NCI-H526 (cell line): ENCODE measurements at places on chromosomes 4 and X.

- DNase-seq, result no peak
These were observed 489.6 kb downstream of the STPG2 start for GRCh38 chr4:97653701-97654100.

DNA sequence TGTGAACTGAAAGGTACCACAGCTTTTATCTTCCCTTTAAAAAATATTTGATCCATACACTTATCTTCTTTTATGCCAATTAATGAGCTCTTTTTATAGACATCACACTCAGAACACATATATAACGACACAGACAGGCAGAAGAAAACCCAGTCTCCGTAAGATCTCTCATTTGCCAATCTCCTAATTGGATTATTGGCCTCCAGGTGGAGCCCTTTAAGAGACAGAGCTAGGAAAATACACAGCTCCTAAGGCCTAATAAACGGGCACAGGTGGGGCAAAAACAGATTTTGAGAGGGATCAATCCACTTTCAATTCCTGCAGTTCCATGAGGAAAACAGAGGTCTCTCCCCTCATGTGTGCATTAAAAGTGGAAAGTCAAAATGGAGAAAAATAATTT is 1495.4 kb downstream of the RPA4 start:
- DNase-seq, result no peak

DNA sequence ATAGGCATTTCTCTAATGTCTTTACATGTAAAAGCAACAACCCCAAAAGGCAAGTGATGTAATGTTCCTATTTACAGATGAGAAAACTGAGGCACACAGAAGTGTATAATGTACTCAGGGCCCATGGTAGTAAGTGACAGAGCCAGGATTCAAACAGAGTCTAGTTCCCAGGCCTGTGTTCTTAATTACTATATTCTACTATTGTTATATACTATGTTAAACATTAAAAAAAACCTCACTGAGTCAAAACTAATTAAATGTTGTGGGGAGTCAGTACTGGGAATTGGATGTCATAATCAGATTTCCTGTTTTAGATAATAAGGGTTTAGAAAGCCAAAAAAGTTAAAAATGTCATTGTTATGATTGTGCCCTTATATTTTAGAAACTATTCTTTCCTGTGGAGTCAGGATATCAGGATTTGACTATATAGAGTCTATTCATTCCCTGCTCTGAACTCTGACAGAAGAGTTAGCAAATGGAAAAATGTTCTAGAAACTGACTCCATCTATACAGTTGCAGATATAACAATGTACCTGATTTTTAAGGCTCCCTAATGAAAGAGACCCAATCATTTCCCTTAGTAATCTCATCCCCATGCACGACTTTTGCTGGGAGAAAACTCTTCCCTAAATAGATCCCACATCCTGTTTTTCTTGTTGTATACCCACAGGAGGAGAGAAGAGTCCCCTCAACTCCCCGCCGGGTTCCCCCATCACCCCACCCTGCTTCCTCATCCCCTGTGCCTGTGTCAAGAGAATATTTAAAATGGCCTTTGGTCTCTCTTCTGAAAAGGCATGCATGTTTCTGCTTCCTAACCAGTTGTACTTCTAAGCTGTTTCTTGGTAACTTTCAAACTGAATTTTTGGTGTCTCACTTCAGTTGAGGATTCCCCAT is 69.7 kb downstream of the REELD1 start:
- no peak for DNase-seq

GRCh38 chr4:110164251-110164650 is 34.2 kb downstream of the ELOVL6 start:
- no peak for DNase-seq

GRCh38 chr4:76856243-76857073 is 41.5 kb downstream of the SOWAHB start:
- no peak for DNase-seq

- DNase-seq, result no peak
These were observed 3.0 kb downstream of the GIMD1 start for GRCh38 chr4:106365613-106366012.

GRCh38 chr4:87465739-87466366 is 43.5 kb downstream of the NUDT9 start:
- DNase-seq, result peak; percentile 6

GRCh38 chrX:37961118-37961517 is 45.2 kb upstream of the SYTL5 start:
- DNase-seq, result no peak

- no peak for DNase-seq
These were observed 32.4 kb upstream of the RHOH start for GRCh38 chr4:40164459-40164858.

DNA sequence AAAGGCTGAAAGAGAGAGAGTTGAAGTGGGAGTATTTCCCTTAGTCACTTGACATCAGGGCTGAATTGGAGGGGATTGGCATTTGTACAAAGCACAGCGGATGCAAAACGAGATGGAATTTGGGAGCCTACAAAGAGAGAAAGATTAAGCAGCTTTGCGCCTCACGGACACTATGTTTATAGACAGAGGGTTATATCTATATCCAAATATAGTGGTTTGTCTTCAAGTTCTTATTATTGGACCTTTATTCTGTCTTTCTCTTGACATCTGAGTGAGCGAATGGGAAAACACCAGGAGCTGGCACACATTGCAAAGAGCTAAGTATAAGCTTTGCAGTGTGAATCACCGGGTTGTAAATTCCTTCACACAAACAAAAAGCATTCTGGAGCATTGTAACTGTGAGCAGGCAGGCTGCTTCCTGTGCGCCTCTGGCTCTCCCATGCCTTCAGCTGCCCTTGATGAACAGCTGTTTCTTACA is 500.2 kb downstream of the STIM2 start:
- no peak for DNase-seq

- DNase-seq, result no peak
These were observed 28.1 kb upstream of the HPRT1 start for GRCh38 chrX:134431894-134432293.

DNA sequence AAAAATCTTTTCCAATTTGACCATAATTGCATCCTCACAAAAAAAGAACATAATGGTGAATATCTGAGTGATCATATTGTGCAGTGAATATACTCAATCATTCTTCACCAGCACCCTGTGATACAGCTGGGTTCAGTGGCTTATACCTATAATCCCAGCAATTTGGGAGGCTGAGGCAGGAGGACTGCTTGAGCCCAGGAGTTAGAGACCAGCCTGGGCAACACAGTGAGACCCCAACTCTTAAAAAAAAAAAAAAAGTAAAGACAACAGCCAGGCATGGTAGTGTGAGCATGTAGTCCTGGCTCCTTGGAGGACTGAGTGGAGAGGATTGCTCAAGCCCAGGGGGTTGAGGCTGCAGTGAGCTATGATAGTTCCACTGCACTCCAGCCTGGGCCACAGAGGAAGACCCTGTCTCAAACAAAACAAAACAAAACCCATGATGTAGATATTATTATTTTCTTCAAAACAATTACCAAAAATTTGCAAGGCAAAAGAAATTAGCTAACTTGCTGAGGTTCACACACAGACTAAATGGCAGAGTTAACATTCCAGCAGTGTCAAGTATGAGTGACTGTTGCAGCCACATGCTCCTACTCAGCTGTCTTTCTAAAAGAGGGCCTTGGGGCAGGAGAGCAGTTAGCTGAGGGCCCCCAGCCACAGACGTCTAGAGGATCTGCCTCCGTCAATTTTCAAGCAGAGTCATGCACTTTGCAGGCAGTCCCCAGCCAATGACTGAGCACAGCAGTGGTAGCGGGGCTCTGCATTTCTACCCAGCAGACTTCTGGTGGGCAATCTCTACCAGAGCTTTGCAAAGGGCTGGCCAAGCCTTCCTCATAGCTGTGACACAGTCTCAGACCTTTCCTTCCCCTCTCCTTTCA is 33.4 kb downstream of the ADGRA3 start:
- no peak for DNase-seq

- DNase-seq, result no peak
These were observed 1.2 kb downstream of the DYNLT3 start for GRCh38 chrX:37846141-37846540.

- peak; percentile 57 for DNase-seq
These were observed 698 bp downstream of the AFF1 start for GRCh38 chr4:86935566-86935852.

GRCh38 chrX:39983715-39984114 is 114.0 kb downstream of the BCOR start:
- DNase-seq, result no peak

GRCh38 chr4:2768124-2768523 is 12.0 kb upstream of the TNIP2 start:
- no peak for DNase-seq

DNA sequence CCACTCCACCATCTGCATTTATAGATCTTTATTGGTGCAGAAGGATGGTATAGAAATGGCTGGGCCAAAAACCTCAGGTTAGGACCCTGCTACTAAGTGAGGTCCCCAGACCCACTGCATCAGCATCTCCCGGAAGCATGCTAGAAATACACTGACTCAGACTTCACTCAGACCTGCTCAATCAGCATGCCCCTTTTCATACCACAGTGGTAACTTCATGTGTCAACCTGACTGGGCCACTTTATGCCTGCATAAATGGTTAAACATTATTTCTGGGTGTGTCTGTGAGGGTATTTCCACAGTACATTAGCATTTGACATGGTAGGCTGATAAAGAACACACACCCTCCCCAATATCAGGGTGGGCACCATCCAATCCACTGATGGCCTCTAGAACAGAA is 118.6 kb upstream of the VCX3B start:
- no peak for DNase-seq

- no peak for DNase-seq
These were observed 7.4 kb upstream of the TNIP2 start for GRCh38 chr4:2763511-2763967.

DNA sequence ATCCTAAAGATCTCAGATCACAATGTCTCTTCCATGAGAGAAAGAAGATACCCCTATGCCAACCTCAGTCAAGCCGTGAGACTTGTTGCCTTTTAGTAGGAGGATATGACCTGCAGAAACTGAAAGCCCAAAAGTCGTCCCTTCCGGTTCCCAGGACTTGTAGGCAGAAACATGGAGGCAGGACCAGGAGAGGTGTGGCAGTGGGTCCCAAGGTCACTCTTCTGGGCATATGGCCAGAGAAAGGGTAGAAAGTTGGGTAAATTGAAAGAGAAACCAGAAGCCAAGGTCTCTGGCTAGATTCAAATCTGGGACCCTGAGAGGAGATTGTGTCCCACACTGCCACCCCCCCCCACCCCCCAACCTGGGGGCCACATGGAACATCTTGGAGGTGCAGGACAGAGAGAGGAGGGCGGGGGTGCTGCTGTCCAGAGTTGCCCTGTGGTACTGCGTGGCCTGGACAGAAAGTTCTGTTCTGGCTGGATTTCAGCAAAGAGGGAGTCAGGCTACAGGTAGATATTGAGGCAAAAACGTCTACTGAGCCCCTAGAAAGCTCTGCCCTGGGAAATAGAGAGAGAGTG is 55.4 kb downstream of the DDX3X start:
- DNase-seq, result no peak

GRCh38 chr4:140315019-140315418 is 58.4 kb upstream of the SCOC start:
- DNase-seq, result no peak

DNA sequence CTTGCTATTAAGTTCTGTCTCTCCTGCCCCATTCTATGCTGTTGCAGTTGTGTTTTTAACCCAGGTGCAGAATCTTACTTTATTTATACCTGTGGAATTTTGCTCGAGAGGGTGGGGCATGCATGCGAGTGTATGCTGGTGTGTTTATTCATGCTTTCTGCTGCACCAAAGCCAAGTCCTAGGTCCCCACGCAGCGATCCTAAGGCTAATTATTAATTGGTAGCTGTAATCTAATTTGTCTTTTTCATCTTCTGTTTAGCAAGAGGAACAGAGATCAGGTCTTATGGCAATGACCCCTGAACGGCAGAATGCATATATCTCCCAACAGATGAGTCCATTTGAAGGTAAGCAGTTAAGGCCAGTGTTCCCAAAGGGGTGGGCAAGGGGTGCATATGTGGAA is 58.7 kb upstream of the MTM1 start:
- no peak for DNase-seq

DNA sequence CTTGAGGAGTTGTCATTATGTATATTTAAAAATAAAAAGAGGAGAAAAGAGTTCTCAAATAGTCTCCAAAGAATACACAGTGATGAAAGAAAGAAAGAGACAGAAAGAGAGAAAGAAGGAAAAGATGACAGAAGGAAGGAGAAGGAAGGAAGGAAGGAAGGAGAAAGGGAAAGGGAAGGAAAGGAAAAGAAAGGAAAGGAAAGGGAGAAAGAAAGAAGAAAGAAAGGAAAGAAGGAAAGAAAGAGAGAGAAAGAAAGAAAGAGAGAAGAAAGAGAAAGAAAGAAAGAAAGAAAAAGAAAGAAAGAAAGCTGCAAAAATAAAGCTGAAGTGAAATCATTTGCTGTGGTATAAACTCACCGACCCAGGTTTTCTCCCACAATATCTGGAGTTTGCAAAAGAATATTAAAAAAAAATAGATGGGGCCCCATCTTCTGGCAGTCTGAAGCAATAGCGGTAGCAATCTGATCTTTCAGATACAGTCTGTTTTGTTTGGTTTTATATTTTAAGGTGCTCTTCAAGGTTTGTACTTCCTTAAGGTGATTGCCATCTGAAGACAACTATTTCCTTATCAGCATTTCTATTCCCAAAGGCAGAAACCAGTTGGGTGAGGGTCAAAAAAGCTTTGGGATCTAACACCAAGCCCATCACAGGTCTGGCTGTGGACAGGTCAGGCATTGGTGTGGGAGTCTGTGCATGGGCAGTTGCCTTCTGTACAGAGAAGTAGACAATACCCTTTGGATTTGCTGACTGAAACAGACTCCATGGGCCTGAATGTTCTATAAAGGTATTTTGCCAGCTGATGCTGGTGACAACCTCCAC is 160.4 kb downstream of the CPEB2 start:
- DNase-seq, result no peak

GRCh38 chr4:76311896-76312331 is 5.4 kb downstream of the STBD1 start:
- DNase-seq, result no peak

DNA sequence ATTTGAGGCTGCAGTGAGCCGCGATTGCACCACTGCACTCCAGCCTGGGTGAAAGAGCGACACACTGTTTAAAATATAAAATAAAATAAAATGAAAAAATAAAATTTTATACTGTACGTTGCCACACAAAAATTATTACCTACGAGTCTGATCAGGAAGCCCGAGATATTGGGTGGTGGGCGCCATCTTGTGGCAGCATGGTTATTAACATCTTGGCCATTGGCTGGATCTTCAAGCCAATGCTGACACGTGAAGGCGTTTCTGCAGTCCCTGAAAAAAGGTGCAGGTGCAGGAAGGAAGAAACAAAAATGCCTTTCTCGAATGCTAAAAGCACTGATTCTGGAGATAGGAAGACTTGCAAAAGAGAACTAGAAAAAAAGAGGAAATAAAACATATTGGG is 4.9 kb upstream of the TLR8 start:
- DNase-seq, result peak; percentile 66

DNA sequence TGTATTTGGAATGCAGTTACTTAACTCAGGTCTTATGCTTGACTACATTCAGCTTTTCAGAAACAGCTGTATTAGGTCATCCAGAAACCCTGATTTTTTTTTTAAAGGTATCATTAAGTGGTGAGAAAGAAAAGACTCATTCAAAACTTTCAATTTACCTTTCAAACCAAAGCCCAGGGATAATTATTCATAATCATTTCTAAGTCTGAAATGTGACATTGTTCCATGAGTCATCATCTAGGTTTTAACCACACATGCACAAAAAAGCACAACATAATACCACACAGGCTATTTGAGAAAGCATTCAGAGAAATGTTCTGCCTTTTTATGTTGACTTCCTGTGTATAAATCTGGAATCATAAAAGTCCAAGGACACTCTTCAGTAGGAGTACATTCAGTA is 288.2 kb downstream of the IL1RAPL2 start:
- no peak for DNase-seq
